ENCODE measurements at places on chromosomes 13 and 19.
A peak's percentile ranks its signal among the peaks of the same experiment; 100 is the strongest.

DNA sequence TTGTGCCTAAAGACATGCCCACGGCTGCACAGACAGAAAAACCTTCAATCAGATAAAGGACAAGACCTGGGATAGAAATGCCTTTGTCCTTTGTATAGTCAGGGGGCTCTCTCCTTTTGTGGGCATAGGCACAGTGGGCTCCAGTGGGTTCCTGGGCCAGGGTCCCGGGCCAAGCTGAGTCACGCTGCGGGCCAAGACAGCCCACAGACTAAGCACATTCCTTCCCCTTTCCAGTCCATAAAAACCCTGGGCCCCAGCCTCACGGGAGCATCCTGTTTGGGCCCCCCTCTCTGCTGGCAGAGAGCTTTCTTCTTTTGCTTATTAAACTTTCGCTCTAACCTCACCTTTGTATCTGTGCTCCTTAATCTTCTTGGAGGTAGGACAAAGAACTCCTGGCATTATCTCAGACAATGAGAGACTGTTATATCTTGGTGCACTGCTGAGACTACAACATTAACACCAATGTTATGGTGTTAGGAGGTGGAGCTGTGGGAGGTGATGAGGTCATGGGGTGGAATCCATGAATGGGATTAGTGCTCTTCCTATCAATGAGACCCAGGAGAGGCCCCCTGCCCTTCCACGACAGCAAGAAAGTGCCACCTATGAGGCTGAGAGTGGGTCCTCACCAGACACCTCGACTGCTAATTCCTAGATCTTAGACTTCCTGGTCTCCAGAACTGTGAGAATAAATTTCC lies 20.8 kb upstream of the FBXL3 start:
- no peak for DNase-seq

GRCh38 chr13:34412295-34412694 lies 529.8 kb upstream of the NBEA start:
- DNase-seq = no peak

GRCh38 chr13:23322353-23323336 lies 110.9 kb downstream of the SACS start:
- DNase-seq = peak; percentile 41

DNA sequence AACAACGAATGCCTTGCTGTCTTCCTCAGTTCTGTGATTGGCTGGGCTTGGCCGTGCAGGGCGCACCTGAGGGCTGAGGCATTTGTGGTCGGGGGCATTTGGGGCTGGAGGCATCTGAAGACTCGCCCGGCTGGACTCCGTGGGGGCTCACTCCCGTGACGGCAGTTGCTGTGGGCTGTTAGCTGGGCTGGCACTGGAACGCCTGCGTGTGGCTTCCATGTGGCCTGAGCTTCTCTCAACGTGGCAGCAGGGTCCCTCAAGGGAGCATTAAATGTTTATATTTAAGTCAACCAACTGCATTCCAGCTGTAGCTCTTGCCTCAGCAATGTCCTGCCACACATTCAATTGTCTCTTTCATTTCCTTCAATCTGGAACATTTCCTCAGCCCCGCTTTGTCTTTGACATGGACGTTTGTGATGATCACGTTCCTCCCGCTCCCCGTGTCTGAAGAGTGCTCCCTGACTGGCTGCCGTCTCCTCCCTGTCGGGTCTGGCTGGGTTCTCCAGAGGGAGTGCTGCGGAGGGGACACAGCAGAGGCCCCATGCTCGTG lies 21.0 kb downstream of the CCDC8 start:
- no peak for DNase-seq

GRCh38 chr19:56189785-56190184 lies 7.8 kb downstream of the ZSCAN5B start:
- no peak for DNase-seq

GRCh38 chr19:43532571-43532961 lies 422 bp upstream of the ZNF575 start:
- DNase-seq = no peak

DNA sequence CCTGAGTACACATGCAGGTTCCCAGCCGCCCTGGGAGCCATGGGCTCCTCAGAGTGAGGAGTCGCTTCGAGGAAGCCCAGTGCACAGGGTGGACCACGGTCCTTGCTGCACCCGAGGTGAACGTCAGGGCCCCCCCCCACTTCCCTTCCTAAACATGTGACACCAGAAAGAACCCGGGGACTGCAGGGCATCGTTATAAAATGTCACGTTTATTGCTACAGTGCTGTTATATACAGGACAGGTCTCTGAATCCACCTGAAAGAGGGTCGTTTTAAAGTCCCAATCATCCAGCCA lies 3.8 kb upstream of the UQCR11 start:
- no peak for DNase-seq

DNA sequence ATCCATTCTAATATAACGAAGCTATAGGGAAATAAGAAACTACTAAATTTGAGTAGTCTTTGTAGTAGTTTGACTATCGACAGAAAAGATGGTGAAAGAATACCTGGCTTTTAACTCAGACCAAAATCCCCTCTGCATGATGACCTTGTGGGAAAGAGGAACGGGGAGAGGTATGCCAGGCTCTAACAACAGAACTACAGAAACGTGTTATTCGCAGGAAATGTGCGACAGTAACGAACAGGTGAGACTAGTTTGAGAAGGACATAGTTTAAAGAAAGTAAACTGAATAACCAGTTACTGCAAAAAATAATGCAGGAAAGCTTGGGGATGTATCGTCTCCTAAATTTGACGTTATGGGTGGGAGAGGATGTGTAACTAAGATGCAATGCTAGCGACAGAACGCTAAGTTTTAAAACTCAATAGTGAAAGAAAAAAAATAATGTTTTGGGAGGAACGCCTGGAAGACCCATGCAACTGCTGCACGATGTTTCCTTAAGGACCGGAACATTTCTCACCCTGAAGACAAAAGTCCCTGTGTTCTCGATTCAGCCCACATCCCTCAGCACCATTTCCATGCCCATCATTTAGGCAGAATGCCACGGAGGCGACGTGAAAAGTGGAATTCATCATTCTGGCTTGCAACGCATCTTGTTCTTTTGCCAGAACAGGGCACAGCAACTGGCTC lies 1.6 kb upstream of the RAP2A start:
- peak; percentile 72 for DNase-seq

DNA sequence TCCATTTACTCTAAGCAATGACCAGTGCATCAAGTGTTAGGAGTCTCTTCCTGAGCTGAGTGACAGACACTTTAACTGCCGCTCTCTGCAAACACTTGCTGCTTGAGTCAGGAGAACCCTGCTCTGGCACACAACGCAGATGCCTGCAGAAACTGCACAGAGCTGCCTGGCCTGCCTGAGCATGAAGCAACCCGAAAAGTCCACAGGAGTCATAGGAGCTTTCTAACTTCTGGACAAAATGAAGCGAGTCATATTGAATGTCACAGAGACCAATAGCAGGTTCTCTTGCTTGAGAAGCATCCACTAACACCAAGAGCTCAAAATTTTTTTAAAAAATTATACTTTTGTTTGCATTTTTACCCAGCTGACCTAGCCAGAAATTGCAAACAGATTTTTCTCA lies 232.4 kb downstream of the LHFPL6 start:
- DNase-seq = no peak

DNA sequence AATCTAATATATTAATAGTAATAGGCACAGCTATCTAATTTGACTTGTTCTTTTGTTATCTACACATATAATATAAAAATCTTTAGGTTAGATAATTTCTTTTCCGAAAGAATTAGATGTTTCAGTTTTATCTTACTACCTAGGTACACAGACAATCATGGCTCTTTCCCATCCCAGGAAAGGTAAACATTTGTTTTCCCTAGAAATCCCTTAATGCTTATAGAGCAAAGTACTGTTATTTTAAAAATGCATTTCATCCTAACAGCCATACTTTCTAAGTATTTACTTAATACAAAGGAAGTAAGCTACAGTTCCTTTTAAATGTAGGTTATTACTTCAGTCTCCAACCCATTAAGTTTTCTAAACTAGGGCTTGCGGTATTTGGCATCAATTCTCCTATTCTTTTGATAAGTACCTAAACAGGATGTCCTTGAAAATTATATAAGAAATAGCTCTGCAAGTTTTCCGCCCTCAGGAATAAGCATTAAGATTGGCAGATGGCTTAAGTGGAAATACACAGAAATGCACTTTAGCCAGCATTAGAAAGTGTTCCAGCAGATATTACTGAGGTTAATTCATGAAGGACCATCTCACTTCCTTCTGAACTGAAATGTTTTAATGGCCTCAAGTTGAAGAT lies 616.2 kb upstream of the SPRY2 start:
- no peak for DNase-seq

DNA sequence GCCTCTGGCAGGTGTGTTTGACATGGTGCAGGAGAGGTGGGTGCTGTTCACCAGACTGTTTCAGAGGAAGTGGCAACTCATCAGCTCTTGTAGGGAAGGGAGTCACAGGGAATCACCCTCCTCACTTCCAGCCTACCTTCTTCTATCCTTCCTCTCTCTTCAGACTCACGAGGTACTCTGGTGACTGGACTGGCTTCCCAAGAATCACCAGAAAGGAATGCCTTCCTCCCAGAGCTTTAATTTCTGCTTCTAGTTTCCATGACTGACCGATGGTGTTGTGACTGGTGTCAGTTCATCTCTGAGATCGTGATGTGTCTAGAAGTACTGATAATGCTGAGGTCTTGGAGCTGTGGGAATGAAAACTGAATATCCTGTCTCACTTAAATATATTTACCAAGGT lies 247.3 kb downstream of the KCTD12 start:
- no peak for DNase-seq

DNA sequence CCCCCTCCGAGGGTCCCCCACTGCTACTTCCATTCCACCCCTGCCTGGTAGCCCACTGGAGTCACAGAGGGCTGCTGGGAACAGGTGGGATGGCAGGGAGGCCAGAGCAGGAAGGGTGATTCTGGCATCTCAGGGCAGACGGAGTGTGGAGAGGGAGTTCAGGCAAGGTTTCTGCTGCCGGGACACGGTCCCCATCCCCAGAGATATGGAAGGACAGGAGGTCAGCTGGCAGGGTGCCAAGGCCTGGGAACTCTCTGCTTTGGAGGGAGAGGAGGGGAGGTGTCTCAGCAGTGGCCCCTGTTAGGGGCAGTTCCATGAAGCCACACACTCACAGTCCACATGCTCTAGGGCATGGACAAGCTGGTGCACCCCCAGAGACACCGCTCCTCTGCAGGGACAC lies 68.1 kb downstream of the CHST8 start:
- DNase-seq = no peak

DNA sequence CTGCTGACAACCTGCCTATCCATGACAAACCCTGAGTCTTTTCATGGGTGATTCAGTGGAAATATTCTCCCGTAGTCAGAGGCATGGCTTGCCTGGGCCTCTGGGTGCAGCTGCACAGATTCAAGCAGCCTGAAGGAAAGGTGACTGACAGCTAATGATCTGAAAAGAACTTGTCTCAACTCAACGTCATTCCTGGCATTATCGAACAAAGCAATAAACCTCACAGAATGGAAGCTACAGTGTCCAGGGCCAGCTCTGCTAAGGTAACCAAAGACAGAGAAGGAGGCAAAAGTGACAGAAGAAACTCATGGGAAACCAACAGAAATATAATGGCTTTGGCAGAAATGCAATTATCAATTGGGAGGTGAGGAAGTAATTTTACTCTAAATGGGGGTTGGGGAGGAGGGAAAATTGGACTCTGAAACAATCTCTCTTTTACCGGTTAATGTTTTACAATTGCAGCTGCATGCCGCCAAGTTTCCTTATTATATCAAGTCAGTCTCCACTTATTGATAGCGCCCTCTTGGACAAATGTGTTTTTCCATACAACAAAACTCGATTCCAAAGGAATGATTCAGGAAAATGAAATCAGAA lies 12.9 kb downstream of the STARD13 start:
- no peak for DNase-seq

GRCh38 chr13:34405410-34406181 lies 536.5 kb upstream of the NBEA start:
- no peak for DNase-seq

Data from DMS79 treated with DMSO at 0.1 percent for 48 hours (cell line).